Smooth muscle cell of bladder (primary cell): ENCODE measurements at places on chromosomes 4 and X. TPM values are rescaled to one million over a fixed set of nuclear protein-coding genes. Genes with fewer than 3 reads are reported as not detected.

Gene FABP2
- total RNA-seq = not detected in 2 replicates

Gene C4orf36
- total RNA-seq = 0.28 and 0.37 TPM in 2 replicates

Gene RGN
- total RNA-seq = 1.8 and 3.3 TPM in 2 replicates

Gene NWD2
- not detected in 2 replicates for total RNA-seq

Gene GPR82
- not detected in 2 replicates for total RNA-seq

Gene MEPE
- total RNA-seq = not detected in 2 replicates

Gene CYTL1
- 3.1 and 53.0 TPM in 2 replicates for total RNA-seq

Gene SEPSECS
- 6.5 and 7.0 TPM in 2 replicates for total RNA-seq

Gene DACH2
- total RNA-seq = 0.18 TPM in 1 of 2 replicates, not detected in the other

Gene GUCY1A1
- 0.71 and 1.2 TPM in 2 replicates for total RNA-seq

Gene PDCL2
- not detected in 2 replicates for total RNA-seq

Gene CITED1
- not detected in 2 replicates for total RNA-seq

Gene UGT8
- total RNA-seq = not detected in 2 replicates

Gene CFAP47
- total RNA-seq = under 0.01 and 0.37 TPM in 2 replicates

Gene LUZP4
- total RNA-seq = not detected in 2 replicates

Gene LGI2
- total RNA-seq = under 0.01 TPM in 1 of 2 replicates, not detected in the other

Gene NAP1L3
- total RNA-seq = 1.6 and 2.9 TPM in 2 replicates

Gene TMEM255A
- total RNA-seq = 0.09 TPM in 1 of 2 replicates, not detected in the other

Gene HTN3
- total RNA-seq = not detected in 2 replicates

Gene MYOZ2
- total RNA-seq = 0.28 and 0.83 TPM in 2 replicates

Gene RBM46
- total RNA-seq = 0.09 TPM in 1 of 2 replicates, not detected in the other

Gene SMIM10
- 6.4 and 7.8 TPM in 2 replicates for total RNA-seq

Gene PAGE5
- total RNA-seq = 1.0 and 1.4 TPM in 2 replicates

Gene EDA
- 0.14 and 0.18 TPM in 2 replicates for total RNA-seq

Gene ARMCX6
- 25.2 and 29.9 TPM in 2 replicates for total RNA-seq

Gene TRIM60
- total RNA-seq = not detected in 2 replicates

Gene COL4A6
- 4.2 and 13.4 TPM in 2 replicates for total RNA-seq

Gene DSPP
- total RNA-seq = not detected in 2 replicates

Gene BST1
- 19.9 and 21.2 TPM in 2 replicates for total RNA-seq

Gene DTHD1
- not detected in 2 replicates for total RNA-seq

Gene IL9R
- total RNA-seq = not detected in 2 replicates

Gene SPANXC
- not detected in 2 replicates for total RNA-seq
